ENCODE measurements at places on chromosomes 2 and 18.

GRCh38 chr2:28444956-28445355 lies 50.9 kb upstream of the PLB1 start:
- DNase-seq: no peak

GRCh38 chr2:239791526-239792404 lies 233.4 kb downstream of the NDUFA10 start:
- DNase-seq: no peak

- no peak for DNase-seq
These were observed 6.1 kb upstream of the IL37 start for GRCh38 chr2:112904883-112905282.

DNA sequence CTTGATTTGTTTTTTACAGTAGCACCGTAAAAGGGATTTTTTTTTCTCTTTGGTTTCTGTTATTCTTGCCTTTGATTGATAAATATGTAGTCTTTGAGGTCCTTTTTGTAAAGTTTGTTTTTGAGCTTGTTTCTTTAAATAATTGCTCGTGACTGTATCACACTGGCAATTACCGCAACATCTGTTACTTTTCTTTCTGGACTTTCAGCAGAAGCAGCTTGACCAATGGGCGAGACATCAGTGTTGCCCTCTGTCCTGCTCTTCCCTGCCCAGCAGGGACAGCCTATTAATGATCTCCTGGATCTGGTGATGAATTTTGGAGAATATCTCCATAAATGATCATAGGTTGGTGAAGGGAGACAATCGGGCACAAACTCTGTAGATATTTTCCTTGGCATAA lies 74.9 kb downstream of the TDRD15 start:
- DNase-seq: no peak

GRCh38 chr2:74944987-74945787 lies 13.3 kb upstream of the POLE4 start:
- DNase-seq: no peak

- DNase-seq: peak; percentile 64
These were observed 13.0 kb downstream of the ODC1 start for GRCh38 chr2:10434886-10435819.

DNA sequence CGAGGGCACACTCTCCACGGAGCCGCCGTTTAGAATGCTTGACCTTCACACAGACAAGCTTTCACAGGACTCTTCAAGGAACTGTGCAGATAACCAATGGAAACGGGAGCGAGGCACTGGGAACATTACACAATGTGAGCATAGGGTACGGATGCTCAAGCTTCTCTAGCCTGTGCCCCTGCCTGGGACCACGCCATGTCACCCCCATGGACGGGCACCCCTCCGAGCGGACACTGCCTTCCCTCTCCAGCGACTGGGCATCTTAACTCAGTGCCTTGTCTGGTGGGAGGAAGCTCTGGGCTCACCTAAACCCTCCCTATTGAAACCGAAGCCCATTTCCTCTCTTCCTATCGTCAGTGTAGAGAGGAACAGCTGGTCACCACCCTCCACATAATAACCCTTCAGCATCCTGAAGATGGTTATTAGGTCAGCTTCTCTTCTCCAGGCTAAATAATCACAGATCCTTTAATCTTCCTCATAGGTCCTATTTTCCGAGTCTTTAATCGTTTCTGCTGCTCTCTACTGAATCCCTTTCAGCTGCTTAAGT lies 626.7 kb downstream of the GALR1 start:
- DNase-seq: no peak

GRCh38 chr2:144376926-144377325 lies 143.0 kb downstream of the ZEB2 start:
- DNase-seq: no peak

DNA sequence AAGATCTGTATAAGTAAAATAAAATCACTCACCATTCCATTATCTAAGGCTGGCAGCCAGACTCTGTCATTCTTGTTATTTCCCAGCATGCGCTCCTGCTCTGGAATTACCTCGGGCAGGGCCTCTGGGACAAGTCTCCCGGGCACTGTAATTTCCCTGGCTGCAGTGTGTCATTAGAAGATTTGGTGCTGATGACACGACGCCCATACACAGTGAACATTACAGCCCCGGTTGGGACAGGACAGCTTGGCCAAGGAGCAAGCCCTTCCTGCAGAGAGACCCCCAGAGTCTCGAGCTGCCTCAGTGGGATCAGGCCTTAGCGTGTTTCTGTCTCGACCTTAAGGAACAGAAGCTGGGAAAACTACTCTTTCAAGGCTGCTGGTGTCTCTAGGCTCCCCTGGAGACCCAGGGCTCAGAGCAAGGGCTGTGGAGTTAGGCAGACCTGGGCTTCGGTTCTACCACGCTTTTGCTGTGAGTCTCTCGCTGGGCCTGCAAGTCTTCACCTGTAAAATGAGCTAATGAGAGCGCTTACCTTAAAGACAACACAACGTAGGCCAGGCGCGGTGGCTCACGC lies 39.7 kb downstream of the SMAD7 start:
- DNase-seq: no peak

DNA sequence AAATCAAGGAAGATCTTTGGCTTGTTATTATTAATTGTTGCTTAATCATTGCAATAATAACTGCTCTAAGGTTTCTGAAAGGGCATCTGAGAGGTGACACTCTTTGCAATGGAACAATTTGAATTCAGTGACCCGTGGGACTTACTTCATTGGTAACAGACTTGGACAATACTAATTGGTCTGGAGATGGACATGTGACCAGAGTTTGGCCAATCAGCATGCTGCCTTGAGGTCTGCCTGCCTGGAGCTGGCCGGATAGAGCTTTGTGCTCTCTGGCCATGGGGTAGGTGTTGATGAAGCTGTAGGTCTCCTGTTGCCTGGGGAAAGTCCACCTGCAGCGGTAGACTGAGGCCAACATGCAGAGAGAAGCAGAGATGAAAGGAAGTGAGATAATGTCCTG lies 24.0 kb upstream of the VPS4B start:
- no peak for DNase-seq

GRCh38 chr18:23833714-23834113 lies 144.5 kb downstream of the LAMA3 start:
- no peak for DNase-seq

DNA sequence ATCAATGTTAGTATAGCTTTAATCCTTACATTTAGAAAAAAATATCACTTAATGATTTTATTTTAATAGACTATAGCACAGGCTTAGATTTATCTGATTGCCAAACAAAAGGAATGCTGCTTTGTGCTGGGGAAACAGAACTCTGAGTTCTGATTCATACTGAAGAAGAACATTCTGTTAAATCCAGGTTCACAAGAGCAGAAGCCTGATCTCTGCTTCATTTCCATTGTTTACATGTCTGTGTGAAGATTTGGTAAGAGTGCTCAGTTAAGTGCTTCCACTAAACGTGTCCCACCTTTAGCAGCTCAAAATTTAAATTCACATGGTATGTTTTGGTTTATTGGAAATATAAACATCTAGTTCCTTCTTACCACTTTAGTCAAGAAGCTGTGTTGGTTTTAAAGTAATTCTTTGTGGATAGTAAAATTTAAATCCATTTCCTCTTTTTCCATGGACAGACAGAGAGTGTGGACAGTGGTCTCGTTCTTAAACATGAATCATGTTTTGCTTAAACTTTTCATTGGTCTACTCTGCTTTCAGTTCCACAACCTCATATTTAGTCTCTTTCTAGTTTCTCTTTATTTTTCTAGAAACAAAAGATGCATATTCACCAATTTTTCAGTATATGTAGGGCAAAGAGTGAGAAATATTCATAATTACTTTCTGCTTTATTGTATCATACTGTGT lies 59.1 kb downstream of the NYAP2 start:
- no peak for DNase-seq

DNA sequence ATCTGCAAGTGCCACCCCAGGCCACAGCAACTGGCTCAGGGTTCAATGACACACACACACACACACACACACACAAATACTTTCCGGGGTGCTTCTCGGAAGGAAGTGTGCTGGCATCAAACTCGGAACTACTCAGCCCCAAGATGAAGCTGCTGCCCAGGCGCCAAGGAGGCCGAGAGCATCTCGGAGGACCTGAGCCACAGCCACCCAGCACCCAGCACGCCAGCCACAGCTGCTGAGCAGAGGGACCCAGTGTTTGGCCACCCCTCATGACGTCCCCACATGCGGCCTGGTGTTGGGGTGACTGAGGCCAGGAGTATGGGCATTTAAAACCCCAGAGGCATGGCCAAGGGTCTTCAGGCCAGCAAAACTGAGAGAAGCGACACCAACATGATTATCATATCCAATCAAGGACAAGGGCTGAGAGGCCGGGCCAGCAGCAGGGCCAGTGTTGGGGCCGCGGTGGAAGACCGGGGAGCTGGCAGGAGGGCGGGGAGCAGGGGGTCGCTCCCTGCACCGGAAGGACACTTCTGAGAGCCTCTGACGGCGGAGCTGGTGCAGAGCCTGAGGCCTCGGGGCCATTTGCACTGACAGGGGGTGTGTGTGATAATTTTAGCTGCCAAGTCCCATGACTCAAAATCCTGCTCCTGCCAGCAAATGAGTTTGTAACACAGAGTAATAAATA lies 61.8 kb downstream of the BIN1 start:
- DNase-seq: no peak

GRCh38 chr2:109017017-109017416 lies 28.0 kb upstream of the EDAR start:
- DNase-seq: no peak

GRCh38 chr18:76522122-76522503 lies 27.1 kb upstream of the ZNF516 start:
- DNase-seq: no peak
